HTR-8/SVneo (cell line): ENCODE measurements at places on chromosomes 2 and 18.

DNA sequence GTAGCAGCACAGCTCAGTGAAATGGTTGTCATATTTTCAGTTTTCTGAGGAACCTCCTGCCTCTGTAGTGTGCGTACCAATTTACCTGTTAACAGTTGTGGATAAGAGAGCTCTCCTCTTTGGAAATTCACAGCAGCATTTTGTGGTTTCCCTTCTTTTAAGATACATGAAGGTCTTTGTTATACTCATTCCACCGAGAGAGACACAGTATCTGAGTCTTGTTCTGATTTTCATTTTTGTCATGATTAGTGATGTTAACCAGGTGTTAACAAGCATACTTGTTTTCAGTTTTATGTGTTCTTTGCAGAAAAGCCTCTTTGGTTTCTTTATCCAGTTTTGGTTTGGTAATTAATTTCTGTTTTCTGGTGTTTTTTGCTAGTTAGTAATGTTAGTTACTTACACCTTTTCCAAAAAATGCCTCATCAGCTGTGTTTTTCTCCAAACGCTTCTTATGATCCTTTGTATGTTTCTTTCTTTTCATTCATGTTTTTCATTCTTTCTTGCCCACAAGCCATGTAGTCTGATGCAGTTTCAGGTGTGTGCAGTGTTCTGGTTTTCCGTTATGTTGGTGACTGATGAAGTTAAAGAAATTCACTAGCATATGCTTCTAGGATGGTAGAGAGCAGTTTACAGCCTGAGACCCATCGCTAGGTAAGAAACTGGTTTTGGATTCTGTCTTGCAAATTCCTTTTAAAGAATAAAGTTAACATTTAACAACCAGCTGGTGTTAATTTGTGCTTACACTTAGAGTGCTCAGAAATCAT is 30.1 kb downstream of the CCDC74A start:
- DNase-seq = no peak

DNA sequence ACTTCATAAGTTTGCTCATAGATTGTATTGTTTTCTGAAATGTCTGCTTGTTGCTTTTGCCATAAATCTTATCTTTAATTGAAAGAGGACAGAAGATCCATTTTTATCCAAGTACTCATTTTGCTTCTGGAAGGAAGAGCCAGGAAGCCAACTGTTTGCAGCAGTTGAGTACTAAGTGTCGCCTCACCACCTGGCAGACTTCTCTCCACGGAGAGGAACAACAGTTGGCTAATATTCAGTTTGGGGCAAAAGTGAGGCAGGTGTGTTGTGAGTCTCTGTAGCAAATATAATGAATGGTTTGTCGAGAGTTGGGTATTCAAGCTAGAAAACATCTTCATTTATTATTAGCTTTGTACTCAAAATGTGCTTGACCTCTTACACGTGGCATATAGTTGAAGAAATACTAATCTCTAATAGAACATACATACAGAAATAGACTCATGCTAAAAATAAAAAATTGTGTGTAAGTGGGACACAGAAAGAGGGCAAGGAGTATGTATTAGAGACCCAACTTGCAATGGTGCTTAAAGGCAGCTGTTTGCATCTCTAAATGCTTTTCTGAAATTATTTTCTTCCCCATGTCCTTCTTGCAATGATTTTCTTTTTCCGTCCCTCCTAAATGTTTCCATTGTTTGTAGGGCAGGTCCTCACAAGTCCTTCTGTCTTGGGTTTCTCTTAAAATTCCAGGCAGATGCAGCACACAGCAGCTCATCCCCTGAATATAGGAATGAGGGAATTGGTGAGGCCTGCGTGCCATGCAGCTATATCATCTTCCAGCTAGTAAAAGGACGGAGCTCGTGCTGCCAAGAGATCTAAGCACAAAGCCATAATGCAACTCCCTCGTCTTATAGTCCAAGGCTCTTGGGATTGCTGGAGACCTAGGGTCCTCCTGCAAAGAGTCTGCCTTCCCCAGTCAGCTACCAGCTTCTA is 44.8 kb upstream of the MAP3K20 start:
- DNase-seq = no peak

- DNase-seq = no peak
These were observed 1025.3 kb upstream of the CNTNAP5 start for GRCh38 chr2:122999821-123000220.

DNA sequence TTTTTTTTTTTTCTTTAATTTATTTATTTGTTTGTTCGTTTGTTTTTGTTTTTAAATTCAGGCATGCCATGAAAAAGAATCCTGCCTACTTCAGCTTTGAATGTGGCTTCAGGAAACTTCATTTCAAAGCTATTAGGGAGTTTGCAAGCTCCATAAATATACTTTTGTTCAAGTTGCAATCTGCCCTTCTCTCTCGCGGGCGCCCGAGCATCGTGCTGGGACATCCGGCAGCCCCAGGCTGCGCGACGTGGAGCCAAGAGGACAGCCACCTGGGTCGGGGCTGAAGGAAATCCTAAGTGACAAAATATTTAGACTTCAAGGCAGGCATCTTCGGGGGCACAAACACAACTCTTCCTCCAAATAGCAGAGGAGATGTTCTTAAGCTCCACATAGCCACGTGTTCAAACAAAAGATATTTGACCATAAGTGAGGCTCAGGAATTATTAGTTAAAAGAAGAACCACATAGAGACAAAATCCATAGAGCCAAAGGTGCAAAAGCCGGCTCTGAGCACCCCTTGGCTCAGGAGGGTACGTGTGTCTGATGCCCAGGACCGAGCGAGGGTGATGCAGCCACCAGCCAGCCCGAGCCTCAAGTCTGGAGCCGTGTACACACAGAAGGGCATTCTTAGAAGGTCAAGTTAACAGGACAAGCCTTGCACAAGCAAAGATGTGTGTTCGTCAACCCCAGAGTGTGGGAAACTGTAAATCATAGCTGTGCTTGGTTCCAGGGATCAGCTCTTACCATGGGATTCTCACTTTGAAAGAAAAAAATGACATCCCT is 256.5 kb upstream of the SALL3 start:
- DNase-seq = no peak

DNA sequence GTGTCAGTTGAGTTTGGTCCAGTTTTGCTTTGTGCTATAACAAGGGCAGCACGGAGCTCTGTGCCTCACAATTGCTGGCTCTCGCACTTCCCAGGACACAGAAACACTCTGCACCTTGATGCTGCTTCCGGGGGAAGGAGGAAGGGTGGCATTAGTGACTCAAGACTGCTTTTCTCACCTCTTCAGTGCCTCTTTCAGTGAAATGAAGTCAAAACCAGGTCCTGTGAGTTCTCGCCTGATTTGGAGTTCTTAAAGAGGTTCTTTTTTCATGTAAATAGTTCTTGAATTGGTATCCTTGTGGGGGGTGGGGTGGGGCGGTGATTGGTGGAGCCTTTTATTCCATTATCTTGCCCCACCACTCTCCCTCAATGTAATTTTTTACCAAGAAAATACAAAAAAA is 91.5 kb upstream of the MYT1L start:
- DNase-seq = no peak

DNA sequence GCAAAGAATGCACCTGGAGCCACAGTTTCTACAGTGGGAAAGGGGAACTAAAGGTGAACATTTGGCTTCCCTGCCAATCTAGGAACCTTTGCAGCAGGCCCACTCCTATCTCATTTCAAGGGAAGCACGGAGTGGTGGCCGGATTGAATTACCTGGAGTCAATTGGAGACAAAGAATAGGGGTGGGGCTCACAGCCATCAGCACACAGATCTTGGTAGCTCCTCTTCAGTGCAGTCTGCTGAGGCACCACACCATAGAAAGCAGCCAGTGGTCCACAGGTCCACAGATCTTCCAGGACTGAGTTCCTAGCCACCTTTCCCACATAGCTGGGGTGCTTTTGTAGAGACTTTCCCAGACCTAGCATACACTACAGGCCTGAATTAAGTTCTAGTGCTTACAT is 43.5 kb upstream of the NXPH2 start:
- no peak for DNase-seq

GRCh38 chr18:36519358-36519757 is 221.8 kb downstream of the FHOD3 start:
- no peak for DNase-seq

GRCh38 chr2:60148716-60149115 is 404.7 kb downstream of the BCL11A start:
- DNase-seq = no peak

- DNase-seq = no peak
These were observed 4.8 kb upstream of the LYPD6B start for GRCh38 chr2:149033716-149034115.

- no peak for DNase-seq
These were observed 78.3 kb downstream of the MBP start for GRCh38 chr18:77054288-77054605.

- no peak for DNase-seq
These were observed 332.9 kb downstream of the SOCS6 start for GRCh38 chr18:70621710-70622109.

GRCh38 chr2:96091141-96091710 is 25.1 kb downstream of the ADRA2B start:
- DNase-seq = no peak

DNA sequence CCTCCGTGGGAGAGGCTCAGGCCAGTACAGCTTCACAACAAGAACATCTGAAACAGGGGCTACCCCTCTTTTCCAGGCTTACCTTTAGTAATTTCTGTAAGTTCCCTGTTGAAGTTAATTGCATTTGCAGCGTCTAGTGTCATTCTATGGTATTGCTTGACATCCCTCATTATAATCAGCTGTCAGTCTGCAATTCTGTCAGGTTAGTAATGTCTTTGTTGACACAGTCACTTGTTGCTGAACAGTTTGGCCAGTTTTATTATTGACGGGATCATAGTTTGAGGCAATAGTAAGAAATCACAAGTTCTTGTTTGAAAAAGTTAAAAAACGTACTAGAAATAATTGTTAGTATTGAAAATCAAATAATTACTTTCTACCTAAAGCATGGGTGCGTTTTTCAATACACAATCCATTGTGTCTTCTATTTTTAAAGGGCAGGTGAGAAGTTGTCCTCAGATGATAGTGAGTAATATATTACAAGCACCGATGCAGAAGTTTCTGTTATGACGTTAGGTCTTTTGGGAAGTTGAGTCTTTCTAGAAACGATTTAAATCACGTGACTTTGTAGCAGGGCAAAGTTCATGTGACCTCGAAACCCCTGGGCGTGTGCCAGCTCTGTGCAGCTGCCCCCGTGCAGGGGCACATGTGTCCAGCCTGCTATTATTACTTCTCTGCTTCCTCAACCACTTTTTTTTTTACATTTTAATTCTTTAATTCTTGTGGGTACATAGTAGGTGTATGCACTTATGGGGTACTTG is 49.5 kb upstream of the MBP start:
- no peak for DNase-seq

DNA sequence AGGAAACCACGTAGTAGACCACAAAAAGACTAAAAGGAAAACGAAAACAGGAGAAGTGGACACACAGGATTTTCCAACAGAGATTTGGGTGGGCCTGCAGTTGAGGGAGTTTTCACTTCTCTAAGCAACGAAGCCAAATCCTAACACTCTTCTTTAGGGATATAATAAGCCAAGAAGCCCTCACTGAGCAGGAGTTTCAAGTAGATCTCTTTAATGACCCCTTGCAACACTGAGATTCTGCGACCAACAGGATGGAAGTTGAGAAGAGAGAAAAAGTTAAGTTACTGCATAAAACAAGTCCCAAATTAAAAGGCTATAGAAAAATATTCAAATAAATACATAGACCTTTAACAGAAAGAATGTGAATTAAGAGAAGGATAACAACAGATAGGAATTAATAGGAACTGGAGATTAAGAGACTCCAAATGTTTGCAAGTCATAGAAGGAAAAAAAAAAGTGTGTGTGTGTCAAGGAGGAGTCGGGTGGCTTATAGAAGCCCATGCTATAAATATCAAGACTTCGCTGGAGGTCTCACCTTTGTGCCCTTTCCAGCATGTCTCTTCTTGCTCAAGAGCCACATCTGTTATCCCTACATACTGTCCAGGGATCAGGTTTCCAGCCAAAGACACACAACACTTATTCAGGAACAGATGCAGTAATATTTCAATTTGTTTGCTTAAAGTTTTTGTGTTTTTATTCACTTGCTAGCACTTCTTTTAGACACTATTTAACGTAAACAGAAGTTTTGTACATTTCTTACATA is 69.4 kb upstream of the ARHGAP28 start:
- DNase-seq = peak; percentile 20

- DNase-seq = no peak
These were observed 104.4 kb upstream of the SLC39A10 start for GRCh38 chr2:195552581-195552980.

DNA sequence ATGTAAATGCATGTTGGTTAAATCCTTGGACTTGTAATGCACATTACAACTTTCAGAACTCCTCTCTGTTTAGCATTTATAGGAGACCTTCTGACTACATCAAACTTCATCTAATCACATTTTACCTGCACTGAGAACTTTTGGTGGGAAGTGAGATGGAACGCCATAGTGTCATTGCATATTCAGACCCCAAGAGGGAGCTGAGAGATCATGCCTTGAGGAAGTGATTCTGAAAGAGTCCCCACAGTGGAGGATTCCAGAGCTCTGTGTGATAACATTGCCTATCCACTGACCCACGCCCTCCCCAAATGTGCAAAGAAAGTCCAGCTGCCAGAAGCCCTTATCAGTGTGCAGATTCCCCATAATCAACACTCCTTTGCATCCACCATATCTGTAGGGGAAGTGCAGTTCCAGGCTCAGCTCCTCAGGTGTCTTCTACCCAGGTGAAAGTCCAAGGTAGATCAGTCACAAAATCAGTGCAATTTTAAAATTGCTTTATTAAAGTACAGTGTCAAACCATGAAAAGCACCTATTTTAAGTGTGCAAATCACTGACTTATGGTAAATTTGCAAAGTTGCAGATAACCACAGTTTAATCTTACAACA is 212.4 kb downstream of the RPIA start:
- DNase-seq = no peak

DNA sequence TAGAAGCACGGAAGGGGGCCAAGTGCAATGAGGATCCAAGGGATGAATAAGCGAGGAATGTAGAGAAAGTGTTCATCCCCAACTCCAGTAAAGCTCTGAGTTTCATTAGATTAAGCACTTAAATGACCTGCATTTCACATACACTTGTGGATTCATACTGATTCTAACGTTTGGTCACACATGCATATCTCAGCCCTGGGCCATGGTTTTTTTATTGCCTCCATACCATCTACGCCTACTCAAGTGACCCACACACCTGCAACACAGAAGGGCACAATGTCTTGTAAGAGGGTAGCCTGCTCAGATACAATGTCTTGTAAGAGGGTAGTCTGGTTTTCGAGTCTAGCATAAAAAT is 566 bp upstream of the MRPS5 start:
- DNase-seq = no peak

DNA sequence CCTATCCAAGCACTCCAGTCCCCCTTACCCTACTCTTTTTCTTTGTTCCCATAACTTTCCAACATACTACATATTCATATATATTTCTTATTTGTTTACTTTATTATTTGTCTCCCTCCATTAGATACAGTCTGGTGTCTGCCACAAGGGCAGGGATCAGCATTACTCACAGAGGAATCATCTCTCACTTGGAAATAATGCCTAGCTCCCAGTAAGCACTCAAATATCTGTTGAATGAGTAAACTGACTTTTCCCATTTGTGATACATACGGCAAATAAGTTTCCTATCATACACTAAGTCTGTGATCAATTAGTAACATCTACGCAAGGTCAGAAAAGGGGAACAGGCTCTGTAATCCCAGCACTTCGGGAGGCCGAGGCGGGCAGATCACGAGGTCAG is 18.7 kb downstream of the C1D start:
- peak; percentile 52 for DNase-seq
